ENCODE measurements at places on chromosomes 6 and 20.

- H3K4me1 ChIP-seq = peaks cover 14% of the 10 kb centered on the region
- DNase-seq = no peak
- no peak overlapping the region for H3K4me3 ChIP-seq
- H3K36me3 ChIP-seq = no peaks in the 10 kb centered on the region
- no peak overlapping the region for H3K27ac ChIP-seq
Observed at GRCh38 chr6:137259349-137259748, 40.2 kb upstream of the IFNGR1 start.

GRCh38 chr6:16909658-16910360 lies 148.5 kb upstream of the ATXN1 start:
- H3K4me3 ChIP-seq = no peak overlapping the region
- no peaks in the 10 kb centered on the region for H3K4me1 ChIP-seq
- no peak for DNase-seq
- no peaks in the 10 kb centered on the region for H3K27me3 ChIP-seq
- H3K27ac ChIP-seq = no peak overlapping the region

DNA sequence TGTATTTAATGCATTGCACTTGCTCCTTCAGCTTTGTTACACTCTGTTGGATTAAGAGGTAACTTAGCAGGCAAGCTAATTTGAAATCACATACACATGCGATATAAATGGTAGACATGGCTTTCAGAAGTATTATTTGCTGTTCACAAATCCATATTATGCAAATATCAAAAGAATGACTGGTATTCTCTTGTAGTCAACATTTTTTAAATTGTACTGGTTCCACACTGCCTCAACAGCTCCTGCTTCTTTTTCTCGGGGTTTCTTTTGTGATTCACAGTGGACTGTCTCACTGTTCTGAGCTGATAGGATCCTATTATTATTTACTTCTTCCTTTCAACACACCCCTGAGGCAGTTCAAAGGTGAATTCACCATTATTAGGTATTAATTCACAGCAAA lies 927.4 kb downstream of the KIF16B start:
- no peak for DNase-seq
- H3K4me1 ChIP-seq = no peaks in the 10 kb centered on the region
- no peak overlapping the region for H3K4me3 ChIP-seq
- H3K36me3 ChIP-seq = no peaks in the 10 kb centered on the region

- H3K4me1 ChIP-seq = peaks cover 7% of the 10 kb centered on the region
- no peak overlapping the region for H3K4me3 ChIP-seq
- peaks cover 86% of the 10 kb centered on the region for H3K36me3 ChIP-seq
- no peaks in the 10 kb centered on the region for H3K27me3 ChIP-seq
Observed at GRCh38 chr6:4128748-4129147, 6.6 kb downstream of the ECI2 start.

DNA sequence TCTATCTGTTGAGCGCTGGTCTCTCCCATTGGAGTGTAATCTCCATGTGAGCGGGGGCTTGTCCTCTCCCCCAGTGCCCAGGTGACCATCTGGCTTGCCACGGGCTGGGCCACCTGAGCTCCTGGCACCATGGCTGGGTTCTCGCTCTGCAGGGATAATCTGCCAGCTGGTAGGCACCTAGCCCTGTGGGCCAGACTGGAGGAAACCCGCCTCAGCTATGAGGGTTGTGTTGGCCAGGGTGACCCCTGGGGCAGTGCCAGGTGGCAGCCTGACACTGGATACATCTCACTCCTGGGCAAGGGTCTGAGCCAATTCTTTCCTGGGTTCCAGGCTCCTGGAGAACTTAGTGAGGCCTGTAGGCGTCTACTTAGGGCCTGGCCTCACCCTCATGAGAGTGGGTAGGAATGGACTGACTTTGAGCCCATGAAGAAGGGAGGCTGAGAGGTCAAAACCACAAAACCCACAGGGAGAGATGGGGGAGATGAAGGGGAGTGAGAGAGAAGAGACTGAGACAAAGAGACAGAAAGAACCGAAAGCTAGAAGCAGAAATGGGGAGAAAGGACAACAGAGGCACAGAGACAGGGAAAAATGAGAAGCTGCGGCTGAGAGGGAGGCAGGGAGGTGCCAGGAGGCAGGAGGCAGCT lies 5.8 kb upstream of the SLC52A3 start:
- H3K27me3 ChIP-seq = peaks cover 18% of the 10 kb centered on the region
- DNase-seq = no peak
- H3K36me3 ChIP-seq = no peaks in the 10 kb centered on the region
- no peak overlapping the region for H3K27ac ChIP-seq

All from spleen (tissue), 13 donors.